ENCODE measurements at places on chromosomes 6 and 20. TPM values are rescaled to one million over a fixed set of nuclear protein-coding genes. Genes with fewer than 3 reads are reported as not detected.

GNAS-AS1 gene
- not detected for total RNA-seq

TFAP2C gene
- total RNA-seq = not detected

BPIFB2 gene
- not detected for total RNA-seq

ABHD16B gene
- total RNA-seq = not detected

SLC22A23 gene
- total RNA-seq = 3.4 TPM

SLC52A3 gene
- not detected for total RNA-seq

DNA sequence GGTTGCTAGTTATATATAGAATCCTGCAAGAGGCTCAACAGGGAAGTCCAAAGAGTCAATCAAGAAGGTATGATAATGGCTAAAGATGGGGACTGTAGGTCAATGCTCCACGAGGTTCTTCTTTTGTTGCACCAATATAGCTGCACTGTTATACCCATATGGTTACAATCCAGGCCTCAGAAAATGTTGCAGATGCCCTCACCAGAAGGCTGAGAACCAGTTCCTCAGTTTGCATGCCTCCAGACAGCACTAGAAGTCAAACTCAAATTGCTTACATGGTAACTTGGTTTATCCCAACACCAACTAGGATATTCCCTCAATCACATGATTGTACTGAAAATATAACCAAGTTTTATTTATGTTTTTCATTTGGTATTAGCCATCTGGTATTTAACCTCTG lies 12.1 kb downstream of the EEF1A1 start:
- no peak for DNase-seq

DNA sequence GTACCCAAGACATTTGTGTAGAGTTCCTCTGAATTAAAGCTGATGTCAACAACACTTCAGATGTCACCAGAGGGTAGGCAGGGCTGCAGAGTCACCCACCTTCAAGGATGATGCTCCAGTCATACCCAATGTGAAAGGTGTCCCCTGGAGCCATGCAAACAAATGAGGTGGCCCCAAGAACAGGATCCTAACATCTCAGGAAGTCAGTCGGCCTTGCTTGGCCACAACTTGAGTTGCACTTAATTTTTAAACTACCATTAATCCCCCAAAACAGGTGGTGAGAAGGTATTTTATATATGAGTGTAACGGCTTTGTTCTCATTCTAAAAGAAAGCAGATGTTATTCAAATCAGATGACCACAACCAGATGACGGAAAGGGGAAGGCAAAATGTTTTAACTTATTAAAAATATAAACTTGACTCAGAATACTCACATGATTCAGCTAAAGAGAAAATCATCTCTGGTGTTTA lies 21.1 kb upstream of the SERPINB1 start:
- DNase-seq = no peak

- no peak for DNase-seq
Measured at GRCh38 chr6:157233686-157234085, 89.6 kb downstream of the TMEM242 start.

DNA sequence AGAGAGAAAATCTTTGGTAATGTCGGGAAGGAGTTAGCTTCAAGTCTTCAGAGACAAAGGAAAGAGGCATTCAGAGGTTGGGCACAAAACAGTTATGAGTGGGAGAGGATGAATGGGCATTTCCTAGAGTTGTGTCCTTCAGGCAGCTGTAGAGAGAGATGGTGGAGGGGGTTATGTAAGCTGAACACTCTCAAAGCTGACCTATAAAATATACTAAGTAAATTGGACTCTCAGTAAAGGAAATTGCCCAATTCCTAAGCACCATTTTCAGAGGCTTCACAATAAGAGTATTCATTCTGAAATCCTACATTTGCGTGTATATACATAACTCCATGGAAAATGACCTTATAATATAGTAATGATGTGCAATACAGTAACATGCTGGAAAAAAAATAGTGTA lies 161.2 kb downstream of the KCNQ5 start:
- no peak for DNase-seq

DNA sequence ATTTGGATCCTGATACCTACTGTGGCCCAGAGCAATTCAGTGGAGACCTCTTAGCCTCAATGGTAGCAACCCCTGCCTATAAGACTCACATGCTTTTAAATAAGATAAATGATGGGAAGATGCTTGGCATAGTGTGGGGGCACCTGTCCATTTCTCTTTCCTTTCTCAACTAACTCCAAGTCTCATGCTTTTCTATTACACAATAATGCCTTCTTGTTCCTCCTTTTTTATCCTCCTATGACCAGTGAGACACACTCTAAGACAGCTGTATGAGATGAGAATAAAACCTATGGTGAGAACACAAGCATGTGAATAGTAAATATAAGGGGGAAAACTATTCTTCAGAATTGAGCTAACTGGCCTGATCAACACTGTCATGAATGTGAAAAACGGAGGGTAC lies 147.0 kb upstream of the STXBP5 start:
- DNase-seq = no peak

DNA sequence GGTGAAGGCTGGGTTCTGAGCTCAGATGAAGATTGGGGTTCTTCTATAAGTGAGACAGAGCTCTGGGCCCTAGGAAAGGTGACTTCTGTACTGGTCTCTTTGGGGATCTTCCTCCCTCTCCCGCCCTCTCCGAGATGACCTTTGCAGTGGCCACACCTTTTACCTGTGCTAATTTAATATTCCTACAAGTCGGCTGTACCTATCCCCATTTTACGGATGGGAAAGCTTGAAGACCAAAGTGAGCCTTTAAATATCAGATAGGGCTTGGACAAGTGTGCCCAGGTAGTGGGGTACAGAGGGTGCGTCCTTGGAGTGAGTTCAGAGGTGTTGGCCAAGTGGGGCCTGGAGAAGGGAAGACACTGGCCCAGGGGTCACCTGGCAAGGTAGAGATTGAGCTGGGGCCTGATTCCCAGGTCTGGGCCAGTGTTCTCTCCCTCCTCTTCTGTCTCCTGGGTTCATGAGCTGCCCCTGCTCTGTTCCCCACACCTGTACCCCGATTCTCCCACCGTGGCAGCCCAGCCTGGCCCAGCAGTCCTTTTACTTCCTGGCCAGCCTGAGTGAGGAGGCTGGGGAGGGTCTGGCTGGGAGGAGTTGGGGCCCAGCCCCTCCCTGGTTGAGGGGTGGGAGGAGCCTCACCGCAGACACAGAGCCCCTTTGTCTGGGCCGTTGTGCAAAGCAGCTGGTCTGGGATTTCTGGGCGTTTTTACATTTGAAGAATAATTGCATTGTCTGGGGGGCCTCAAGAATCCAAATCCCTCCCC lies 152.1 kb upstream of the RNF24 start:
- DNase-seq = no peak

GRCh38 chr6:15021074-15021473 lies 224.8 kb upstream of the JARID2 start:
- no peak for DNase-seq

DNA sequence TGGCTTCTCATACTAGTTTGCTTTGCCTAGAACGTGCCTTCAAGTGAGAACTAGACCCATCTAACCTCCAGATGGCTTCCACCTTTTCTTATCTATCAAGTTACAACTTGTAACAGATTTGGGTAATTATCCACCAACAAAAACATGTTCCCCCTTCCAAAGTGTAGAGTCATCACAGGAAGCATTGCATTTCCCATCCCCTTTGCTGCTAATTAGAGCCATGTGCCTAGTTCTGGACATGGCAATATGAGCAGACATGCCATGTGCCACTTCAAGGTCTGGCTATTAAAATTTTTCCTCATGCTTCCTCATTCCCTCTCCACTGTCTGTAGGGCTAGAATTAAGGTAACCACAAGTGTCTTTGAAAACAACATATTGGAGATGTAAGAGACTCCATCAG lies 814.4 kb downstream of the TENT5A start:
- no peak for DNase-seq

DNA sequence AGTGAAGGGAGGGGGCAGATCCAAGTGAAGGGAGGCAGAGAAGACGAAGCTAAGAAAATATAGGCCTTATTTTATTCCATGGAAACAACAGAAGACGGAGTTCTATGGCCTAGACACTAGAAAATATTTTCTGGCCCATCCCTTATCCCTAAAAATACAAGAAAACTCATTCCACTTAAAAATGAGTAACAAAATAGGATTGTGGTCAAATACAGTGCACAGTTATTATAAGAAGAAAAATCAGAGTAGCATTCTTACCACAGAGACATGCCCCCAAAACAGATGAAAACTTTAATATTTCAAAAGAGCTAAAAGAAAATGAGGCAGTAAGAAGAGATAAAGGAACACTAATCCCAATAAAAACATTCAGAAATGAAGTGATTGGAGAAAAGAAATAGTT lies 202.9 kb downstream of the GMPR start:
- no peak for DNase-seq

GRCh38 chr6:125507987-125508655 lies 206.4 kb upstream of the HDDC2 start:
- no peak for DNase-seq

DNA sequence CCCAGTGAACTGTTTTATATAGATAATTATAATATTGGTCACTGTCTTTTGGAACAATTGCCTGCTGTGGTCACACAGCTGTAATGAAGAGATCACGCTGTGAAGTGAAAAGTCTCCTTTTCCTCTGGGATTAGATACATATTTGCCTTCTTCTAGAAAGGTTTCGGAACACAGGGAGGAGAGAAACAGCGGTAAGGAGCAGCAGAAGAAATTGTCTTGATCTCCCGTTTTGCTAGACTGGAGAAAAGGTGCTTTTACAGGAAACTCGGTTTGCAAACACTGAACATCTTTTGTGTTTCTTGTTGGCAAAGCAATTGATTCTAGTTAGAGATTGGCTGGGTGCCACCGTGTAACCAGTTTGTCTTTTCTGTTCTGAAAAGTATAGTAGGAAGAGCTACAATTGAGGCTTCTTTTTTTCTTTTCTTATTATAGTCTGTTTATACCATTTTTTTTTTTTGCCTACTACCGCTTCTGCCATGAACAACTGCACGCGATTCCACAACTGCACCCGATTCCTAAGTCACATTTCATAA lies 404.1 kb upstream of the ID4 start:
- no peak for DNase-seq

DNA sequence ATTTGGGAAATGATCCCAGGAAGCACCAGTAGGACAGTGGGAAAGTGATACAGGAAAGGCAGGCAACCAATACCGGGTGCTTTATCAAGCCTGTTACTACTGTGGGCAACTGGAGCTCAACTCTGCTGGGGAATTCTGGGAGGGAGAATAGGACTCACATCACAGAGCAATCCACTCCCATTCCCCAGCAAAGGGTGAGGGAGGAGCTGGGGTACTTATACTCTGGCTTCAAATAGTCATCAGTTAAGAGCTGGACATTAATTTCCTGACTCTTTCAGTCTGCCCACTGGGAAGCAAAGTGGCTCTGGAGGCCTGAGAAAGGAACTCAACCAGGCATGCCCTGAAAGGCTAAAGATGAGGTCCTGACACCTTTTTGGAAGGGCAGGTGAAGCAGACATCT lies 17.5 kb upstream of the CDH22 start:
- DNase-seq = no peak

GRCh38 chr6:47187113-47187512 lies 122.6 kb downstream of the TNFRSF21 start:
- no peak for DNase-seq

GRCh38 chr6:40743690-40744446 lies 156.7 kb upstream of the LRFN2 start:
- DNase-seq = no peak

- DNase-seq = peak; percentile 42
Measured at GRCh38 chr20:542777-543368, 717 bp downstream of the CSNK2A1 start.

DNA sequence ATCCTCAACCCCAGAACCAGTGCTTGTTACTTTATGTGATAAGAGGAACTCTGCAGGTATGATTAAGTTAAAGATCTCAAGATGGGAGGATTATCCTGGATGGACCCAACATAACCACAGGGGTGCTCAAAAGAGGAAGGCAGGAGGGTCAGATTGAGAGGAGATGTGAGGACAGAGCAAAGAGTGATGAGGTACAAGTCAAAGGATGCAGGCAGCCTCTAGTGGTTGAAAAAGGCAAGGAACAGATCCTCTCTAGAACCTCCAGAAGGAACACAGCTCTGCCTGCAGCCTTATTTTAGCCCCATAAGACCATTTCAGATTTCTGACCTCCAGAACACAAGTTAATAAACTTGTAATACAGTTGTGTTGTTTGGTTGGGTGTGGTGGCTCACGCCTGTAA lies 41.2 kb downstream of the PDSS2 start:
- DNase-seq = no peak
